ENCODE measurements at places on chromosomes 12 and 14. TPM values are rescaled to one million over a fixed set of nuclear protein-coding genes. Genes with fewer than 3 reads are reported as not detected.

Gene RHOJ
- 4.2 TPM for total RNA-seq

Gene LRRC10
- total RNA-seq, result not detected

Gene KRT3
- total RNA-seq, result not detected

Gene SLC10A1
- not detected for total RNA-seq

Gene FICD
- total RNA-seq, result 8.3 TPM

Gene PROX2
- not detected for total RNA-seq

Gene REM2
- total RNA-seq, result not detected

Gene TCL1B
- not detected for total RNA-seq

Gene IKZF4
- 1.1 TPM for total RNA-seq

Gene CIROP
- total RNA-seq, result not detected

Gene APOF
- total RNA-seq, result not detected

Gene RNASE2
- total RNA-seq, result not detected

Gene MYF6
- total RNA-seq, result not detected

Gene VRTN
- total RNA-seq, result not detected

Gene TPH2
- total RNA-seq, result not detected

Gene AQP2
- not detected for total RNA-seq

Gene FAM186B
- total RNA-seq, result 0.54 TPM

Gene SMIM41
- total RNA-seq, result not detected

Gene MMP17
- 31.8 TPM for total RNA-seq

Gene SVOP
- not detected for total RNA-seq

Measured in cardiac atrium fibroblast (primary cell).